Activated T-cell treated with anti-CD3 and anti-CD28 coated beads, Interleukin-2, amount 50 U/mL, for 72 hours (primary cell): ENCODE measurements at places on chromosomes 11 and 22. TPM values are rescaled to one million over a fixed set of nuclear protein-coding genes. Genes with fewer than 3 reads are reported as not detected.

DNA sequence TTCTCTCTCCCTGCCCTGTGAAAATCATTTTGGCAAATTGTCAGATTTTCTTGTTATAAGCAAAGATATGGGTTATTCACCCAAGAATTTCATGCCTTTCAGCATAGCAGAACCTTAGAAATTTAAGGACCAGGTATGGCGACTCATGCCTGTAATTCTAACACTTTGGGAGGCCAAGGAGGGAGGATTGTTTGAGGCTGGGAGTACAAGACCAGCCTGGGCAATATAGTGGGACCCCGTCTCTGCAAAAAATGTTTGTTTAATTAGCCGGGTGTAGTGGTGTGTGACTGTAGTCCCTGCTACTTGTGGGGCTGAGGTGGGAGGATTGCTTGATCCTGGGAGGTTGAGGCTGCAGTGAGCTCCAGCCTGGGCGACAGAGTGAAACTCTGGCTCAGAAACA is 27.6 kb downstream of the APLP2 start:
- DNase-seq: no peak

SLC5A1 gene
- not detected for total RNA-seq

- no peak for DNase-seq
Observed at GRCh38 chr22:38304526-38304925, 12.7 kb downstream of the CSNK1E start.

CEP126 gene
- total RNA-seq: 2.0 TPM

ST13 gene
- total RNA-seq: 217 TPM

OTOG gene
- total RNA-seq: not detected

DNA sequence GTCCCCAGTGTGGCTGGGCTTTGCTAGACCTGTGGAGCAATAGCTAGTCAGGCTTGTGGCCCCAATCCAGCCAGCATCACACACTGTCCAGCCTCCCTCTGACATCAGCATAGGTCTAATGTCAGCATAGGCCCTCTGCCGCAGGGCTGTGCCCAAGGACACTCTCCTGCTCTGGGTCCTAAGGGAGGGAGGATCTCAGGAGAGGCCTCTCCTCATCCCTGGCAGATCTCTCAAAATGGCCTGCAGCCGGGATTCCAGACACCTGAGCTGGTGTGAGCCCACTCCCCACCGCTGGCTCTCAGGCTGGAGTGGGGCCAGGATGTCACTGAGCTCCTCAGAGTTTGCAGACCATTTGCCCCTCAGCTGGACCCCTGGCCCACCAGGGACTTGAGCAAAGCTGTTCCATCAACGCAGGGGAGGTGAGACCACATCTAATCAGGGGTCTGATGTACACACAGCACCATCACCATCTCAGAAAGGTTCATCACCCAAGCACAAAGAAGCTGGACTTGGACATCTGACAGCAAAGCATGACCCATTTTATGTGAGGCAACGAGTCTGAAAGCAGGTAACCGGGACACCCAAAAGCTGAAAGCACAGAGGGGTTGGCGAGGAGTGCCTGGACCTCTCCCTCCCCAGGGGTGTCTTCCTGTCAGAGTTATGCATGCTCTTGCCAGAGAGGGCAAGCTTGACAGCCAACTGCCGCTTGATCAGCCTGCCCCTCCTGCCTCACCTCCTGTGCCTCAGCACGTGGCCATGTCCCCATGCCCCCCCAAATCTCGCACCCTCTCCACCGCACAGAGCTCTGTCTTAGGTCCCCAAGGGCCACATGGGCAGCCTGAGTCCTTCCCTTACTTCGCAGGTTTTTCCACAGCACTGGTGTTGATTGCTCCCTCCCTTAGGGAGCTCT is 69.7 kb upstream of the SEPTIN5 start:
- no peak for DNase-seq

SCGB1D2 gene
- total RNA-seq: not detected

DNA sequence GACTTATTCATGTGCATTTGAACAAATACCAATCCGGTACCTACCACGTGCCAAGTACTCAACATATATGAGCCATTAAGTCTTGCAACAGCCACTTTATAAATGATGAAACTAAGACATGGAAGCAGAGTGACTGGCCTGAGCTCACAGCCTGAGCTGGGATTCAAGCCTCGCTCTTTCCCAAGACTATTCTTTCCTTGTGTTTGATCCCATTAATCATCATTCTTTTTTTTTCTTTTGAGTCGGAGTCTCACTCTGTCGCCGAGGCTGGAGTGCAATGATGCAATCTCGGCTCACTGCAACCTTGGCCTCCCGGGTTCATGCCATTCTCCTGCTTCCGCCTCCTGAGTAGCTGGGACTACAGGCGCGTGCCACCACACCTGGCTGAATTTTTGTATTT is 119.3 kb downstream of the ABTB2 start:
- no peak for DNase-seq

- DNase-seq: no peak
Observed at GRCh38 chr11:66218036-66218435, 50.4 kb upstream of the RAB1B start.

DEUP1 gene
- total RNA-seq: not detected

MFRP gene
- total RNA-seq: not detected

KDELR3 gene
- total RNA-seq: 0.37 TPM

DNA sequence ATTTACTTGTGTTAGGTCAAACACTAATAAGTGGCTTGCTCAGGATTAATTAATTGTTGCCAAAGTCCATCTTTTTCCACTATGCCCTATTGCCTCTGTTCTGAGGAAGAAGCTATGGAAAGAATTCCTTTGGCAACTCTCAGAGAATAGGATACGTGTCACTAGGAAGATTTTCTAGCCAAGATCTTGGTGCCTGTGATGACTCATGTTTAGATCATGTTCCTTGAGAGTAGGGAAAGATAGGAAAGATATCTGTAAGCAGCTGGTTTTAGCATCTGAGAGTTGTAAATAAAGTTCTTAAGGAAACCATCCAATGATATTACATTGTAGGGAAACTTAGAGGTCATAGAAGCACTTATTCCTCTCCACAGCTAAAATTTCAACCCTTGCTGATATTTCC is 15.7 kb downstream of the SLN start:
- no peak for DNase-seq

GRCh38 chr22:31611061-31611760 is 50.8 kb downstream of the PISD start:
- DNase-seq: no peak

- DNase-seq: no peak
Observed at GRCh38 chr11:96021901-96022650, 98.2 kb upstream of the MTMR2 start.

GRCh38 chr22:44191036-44191454 is 10.3 kb downstream of the PARVG start:
- peak; percentile 60 for DNase-seq

DNA sequence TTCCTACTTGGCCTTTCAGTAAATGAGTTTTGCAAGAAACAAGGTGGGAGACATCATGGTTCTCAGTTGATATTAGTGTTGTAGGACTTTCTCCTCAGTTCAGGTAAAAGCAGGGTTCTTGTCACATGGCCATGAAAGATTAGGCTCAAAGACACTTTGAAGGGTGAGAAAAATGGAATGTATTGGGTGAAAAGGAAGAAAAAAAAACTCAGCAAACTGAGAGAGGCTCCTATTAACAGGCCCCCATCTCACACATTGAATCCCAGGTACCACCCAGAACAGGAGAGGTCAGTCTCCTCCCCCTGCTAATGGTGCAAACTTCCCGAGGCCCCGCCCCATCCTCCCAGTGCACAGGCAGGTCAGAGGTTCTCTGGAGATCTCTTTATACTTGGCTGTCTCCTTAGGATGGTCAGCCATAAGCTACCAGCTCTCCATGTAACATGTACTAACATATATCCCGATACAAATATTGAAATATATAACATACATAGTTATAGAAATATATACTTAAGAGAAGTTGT is 62.2 kb downstream of the MICAL2 start:
- DNase-seq: no peak

TTC17 gene
- total RNA-seq: 68.2 TPM

DNA sequence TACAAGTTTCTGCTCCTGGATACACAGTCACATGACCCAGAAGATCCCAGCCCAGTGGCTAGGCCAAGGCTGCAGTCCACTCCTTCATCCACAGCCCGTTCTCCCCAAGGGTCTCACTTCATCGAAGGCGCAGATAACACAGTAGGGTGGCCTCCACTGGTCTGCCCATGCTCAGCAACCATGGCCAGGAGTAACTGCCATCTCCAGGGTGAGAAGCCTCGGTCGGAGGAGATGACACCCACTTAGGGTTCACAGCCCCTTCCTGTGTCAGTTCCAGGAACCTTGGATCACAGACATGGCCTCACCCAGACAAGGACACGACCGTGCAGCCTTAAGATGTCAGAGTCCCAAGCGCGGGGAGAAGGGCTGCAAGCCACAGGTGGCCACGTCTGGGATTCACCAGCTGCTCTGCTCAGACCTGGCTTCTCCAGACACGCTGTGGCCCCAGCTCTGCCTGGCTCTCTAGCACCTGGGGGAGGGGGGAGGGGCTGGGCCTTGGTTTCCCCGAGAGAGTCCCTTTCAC is 2.6 kb downstream of the BET1L start:
- DNase-seq: no peak

- DNase-seq: no peak
Observed at GRCh38 chr11:127385071-127385470, 384.5 kb upstream of the KIRREL3 start.
